LNCaP clone FGC (cell line): ENCODE measurements at places on chromosomes 6 and 20.

GRCh38 chr20:9177278-9177677 lies 108.4 kb downstream of the PLCB4 start:
- no peak for DNase-seq

DNA sequence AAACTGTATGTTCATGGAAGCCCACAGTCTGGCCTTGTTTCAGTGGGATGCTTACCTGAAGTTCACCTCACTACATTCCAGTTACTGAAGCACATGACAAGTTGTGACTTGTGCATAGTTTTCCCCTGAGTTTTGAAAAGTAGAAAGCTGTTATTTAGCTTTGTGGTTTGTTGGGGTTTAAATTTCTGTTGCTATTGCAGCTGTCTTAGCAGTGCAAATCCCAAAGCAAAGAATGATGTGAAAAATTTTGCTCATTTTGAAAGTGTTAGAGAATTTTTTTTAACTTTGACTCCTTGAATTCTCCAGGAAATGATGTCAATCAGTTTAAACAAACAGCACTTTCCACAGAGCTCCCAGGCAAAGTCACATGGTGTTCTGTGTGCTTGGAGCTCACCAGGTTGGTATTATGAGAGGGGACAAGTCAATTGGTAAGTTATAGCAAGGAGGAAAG lies 268.4 kb downstream of the ADGRG6 start:
- DNase-seq, result peak; percentile 39

DNA sequence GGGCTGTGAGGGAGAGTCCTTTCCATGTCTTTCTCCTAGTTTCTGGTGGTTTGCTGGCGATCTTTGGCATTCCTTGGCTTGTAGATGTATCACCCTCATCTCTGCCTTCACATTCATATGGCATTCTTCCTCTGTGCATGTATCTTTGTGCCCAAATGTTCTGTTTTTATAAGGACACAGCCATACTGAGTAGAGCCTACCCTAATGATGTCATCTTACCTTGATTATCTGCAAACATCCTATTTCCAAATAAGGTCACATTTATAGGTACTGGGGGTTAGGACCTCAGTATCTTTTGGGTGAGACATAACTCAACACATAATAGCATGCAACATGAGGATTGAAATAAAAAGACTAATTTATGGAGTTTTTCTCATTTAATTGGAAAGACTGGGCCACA lies 5.5 kb downstream of the SH3BGRL2 start:
- no peak for DNase-seq

- DNase-seq, result no peak
These were observed 21.5 kb downstream of the ASIP start for GRCh38 chr20:34262488-34263288.

GRCh38 chr20:58389968-58390658 lies 1.1 kb downstream of the VAPB start:
- no peak for DNase-seq

DNA sequence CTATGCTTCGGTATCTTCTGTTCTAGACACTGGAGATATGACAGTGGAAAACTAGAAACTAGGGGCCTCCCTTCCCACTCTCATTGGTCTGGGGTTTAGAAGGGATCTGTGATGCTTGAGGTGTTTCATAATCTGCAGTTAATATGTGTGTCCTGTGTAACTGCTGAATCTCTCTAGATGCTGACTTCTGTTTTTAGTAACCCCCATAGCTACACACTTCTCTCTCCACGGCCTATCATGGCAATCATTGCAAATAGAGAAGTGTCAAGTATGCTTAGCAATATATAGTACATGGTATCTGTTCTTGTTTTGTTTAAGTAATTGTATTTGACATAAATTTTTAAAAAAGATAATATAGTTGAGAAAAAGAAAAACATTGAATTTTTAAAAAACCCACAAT lies 394.6 kb upstream of the MMS22L start:
- no peak for DNase-seq

GRCh38 chr20:9889270-9889981 lies 50.5 kb upstream of the PAK5 start:
- DNase-seq, result no peak

GRCh38 chr6:35955071-35955470 lies 34.2 kb upstream of the SRPK1 start:
- DNase-seq, result no peak

- no peak for DNase-seq
These were observed 207.9 kb upstream of the SULF2 start for GRCh38 chr20:47993035-47993755.
